H9 (cell line): ENCODE measurements at places on chromosomes 6 and 20.
A peak's percentile ranks its signal among the peaks of the same experiment; 100 is the strongest.

DNA sequence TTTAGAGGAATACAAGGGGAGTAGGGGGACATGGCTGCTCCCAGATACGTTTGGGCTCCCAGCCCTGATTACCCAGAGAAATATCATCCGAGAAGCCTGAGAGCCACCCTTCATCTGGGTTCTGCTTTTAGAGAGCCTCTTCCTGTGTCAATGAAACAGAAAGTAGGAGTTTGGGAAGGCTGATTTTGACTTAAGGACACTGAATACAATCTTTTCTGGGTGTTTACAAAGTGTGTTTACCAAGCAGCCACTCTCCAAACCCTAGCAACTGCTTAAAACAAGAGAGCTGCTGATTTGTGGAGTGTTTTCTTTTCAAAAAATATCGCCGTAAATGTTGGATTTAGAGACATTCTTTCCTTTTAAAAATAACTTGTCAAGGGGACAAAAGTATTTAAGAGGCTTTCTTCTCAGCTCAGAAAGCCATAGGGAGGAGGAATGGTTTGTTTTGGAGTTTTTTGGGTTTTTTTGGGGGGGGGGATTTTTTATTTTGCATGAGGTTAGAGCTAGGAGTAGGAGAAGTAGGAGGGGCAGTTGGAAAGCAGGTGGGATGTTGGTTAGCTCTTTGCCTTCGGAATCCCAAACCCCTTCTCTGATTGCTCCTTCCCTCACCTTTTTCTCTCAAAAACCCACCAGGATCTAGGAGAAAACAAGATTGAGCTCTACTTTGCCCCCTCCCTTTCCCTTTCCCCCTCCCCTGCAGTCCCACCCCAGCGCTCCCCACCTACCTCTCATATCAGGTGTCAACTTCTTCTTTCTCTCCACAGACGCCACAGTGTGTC, 12.4 kb downstream of the MAFB start:
- DNase-seq = no peak
- peaks cover 22% of the 10 kb centered on the region for H3K27me3 ChIP-seq
- H3K4me1 ChIP-seq = peaks cover 9% of the 10 kb centered on the region; the same call in 1 of the 2 replicates
- no peak overlapping the region for H3K4me3 ChIP-seq
- H3K27ac ChIP-seq = no peak overlapping the region

DNA sequence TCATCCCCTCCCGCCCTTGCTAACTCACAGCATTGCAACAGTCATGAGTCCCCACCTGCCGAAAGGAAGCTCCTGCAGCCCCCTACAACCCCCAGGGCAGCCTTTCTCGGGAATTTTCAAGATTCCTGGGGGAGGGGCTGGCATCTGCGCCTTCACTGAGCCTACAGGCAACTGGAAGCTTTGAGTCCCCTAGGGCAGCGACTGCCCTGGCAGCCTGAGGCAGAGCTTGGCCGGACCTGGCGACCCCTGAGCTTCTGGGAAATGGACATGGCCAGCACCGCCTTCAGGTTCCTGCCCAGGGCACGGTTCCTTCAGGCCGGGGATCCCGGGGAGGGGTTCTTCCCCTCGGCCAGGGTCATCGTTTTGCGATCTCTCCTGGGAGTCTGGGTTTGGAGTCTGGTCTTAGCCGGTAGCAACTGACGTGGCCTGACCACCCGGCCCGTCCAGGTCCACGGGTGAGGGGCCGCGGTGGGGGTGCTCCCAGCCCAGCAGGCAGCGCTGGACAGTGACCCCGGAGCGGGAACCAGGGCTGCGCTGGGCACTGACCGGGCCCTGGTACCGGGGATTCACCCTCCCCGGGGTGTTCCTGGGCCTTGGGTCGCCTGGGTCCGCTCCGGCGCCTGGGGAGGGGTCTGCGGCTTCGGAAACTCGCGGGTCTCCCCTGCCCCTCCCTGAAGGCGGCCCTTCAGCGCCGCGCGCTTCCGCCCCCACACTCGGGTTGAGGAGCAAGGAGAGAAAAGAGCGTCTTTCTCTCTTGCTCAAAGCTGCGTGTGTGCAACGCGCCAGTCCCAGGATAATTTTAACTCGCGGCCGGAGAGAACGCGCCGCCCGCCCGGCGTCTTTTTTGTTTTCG, 593 bp upstream of the COL9A3 start:
- H3K36me3 ChIP-seq = peaks cover 13% of the 10 kb centered on the region
- no peak overlapping the region for H3K27ac ChIP-seq
- H3K4me3 ChIP-seq = peak overlapping the region; percentile 80

GRCh38 chr6:14656649-14657048, 539.1 kb downstream of the CD83 start:
- H3K4me1 ChIP-seq = no peaks in the 10 kb centered on the region; the same call in 1 of the 2 replicates
- H3K27ac ChIP-seq = no peak overlapping the region
- no peaks in the 10 kb centered on the region for H3K27me3 ChIP-seq
- DNase-seq = no peak
- H3K4me3 ChIP-seq = no peak overlapping the region

DNA sequence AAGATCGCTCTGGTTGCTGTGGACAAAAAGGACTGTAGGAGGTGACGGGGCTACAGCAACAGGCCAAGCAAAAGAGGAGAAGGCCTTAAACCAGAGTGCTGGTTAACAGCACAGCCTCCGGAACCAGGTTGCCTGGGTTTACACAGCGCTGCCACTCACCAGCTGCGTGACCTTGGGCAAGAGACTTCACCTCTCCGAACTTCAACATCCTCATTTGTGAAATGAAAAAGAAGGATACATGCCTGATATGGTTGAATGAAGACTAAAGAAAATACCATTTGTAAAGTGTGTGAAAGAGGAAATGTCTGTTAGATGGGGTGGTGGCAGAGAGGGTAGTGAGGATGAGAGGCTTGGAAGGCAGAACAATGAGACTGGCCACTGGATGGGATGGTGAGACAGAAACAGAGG, 44.9 kb downstream of the PREX1 start:
- H3K4me3 ChIP-seq = no peak overlapping the region
- DNase-seq = no peak
- H3K36me3 ChIP-seq = peaks cover 7% of the 10 kb centered on the region; the same call in 2 of the 3 replicates
- no peaks in the 10 kb centered on the region for H3K4me1 ChIP-seq
- no peak overlapping the region for H3K27ac ChIP-seq

DNA sequence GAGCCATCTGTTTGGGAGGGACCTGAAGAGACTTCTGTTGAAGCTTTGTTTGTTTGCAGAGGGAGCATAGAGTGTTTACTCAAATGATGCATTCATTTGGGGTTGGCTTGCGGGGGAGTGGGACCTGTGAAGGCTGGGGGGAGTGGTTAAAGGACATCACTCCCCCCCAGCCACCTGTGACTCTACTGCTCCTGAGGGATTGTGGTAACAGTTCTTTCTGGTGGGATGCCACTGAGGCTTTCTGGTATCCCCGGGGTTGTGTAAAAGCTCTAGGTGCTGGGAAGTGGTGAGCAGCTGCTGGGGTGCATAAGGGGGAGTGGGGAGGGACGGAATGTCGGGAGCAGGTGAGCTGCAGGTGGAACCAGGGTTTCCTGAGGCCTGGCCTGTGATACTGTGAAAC, 239.2 kb upstream of the QKI start:
- H3K27ac ChIP-seq = no peak overlapping the region
- no peak for DNase-seq
- no peak overlapping the region for H3K4me3 ChIP-seq
- no peaks in the 10 kb centered on the region for H3K36me3 ChIP-seq
- H3K27me3 ChIP-seq = no peaks in the 10 kb centered on the region
- no peaks in the 10 kb centered on the region for H3K4me1 ChIP-seq

- H3K27ac ChIP-seq = no peak overlapping the region
- H3K27me3 ChIP-seq = no peaks in the 10 kb centered on the region
- no peaks in the 10 kb centered on the region for H3K36me3 ChIP-seq
- no peak overlapping the region for H3K4me3 ChIP-seq
- no peaks in the 10 kb centered on the region for H3K4me1 ChIP-seq
- no peak for DNase-seq
These were observed 42.7 kb downstream of the SEL1L2 start for GRCh38 chr20:13947719-13948118.

- no peaks in the 10 kb centered on the region for H3K4me1 ChIP-seq
- peaks cover 12% of the 10 kb centered on the region for H3K36me3 ChIP-seq
- no peak overlapping the region for H3K4me3 ChIP-seq
- H3K27me3 ChIP-seq = peaks cover 2% of the 10 kb centered on the region; the same call in 1 of the 2 replicates
- no peak for DNase-seq
- no peak overlapping the region for H3K27ac ChIP-seq
These were observed 622.3 kb downstream of the PTPRT start for GRCh38 chr20:42567409-42567808.

DNA sequence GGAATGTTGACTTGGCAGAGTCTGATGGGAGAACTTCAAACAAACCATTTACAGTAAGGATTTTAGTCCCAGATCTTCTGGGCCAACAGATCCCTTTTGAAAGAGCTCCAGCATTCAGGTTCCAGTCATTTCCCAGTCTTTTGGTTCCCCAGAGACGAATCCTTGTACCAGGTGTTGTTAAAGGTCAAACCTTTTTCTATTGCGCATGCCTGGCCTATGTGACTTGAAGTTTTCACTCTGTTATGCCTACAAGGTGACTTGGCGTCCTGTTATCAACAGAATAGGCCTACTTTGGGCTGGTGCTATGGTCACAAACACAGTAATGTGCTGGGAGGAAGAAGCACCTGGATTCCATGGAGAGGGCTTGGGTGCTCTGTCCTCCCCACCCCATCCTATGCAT, 52.3 kb downstream of the PXDC1 start:
- no peaks in the 10 kb centered on the region for H3K4me1 ChIP-seq
- no peak overlapping the region for H3K4me3 ChIP-seq
- DNase-seq = no peak
- H3K36me3 ChIP-seq = peaks cover 20% of the 10 kb centered on the region
- H3K27me3 ChIP-seq = no peaks in the 10 kb centered on the region
- no peak overlapping the region for H3K27ac ChIP-seq

GRCh38 chr6:11251553-11252360, 19.3 kb upstream of the NEDD9 start:
- H3K4me1 ChIP-seq = 0 out of 2 replicates have a peak, but pooled peaks cover 2% of the 10 kb centered on the region
- no peak overlapping the region for H3K4me3 ChIP-seq
- H3K27ac ChIP-seq = no peak overlapping the region
- H3K36me3 ChIP-seq = peaks cover 4% of the 10 kb centered on the region; the same call in 1 of the 2 replicates

GRCh38 chr6:44563397-44563796, 175.9 kb downstream of the CDC5L start:
- DNase-seq = no peak
- no peaks in the 10 kb centered on the region for H3K36me3 ChIP-seq
- no peak overlapping the region for H3K27ac ChIP-seq
- peaks cover 5% of the 10 kb centered on the region; the same call in 1 of the 2 replicates for H3K4me1 ChIP-seq

- no peak overlapping the region for H3K27ac ChIP-seq
- no peaks in the 10 kb centered on the region for H3K36me3 ChIP-seq
- DNase-seq = no peak
- no peaks in the 10 kb centered on the region; the same call in 1 of the 2 replicates for H3K4me1 ChIP-seq
- no peak overlapping the region for H3K4me3 ChIP-seq
These were observed 980.3 kb upstream of the FLRT3 start for GRCh38 chr20:15317546-15318232.

DNA sequence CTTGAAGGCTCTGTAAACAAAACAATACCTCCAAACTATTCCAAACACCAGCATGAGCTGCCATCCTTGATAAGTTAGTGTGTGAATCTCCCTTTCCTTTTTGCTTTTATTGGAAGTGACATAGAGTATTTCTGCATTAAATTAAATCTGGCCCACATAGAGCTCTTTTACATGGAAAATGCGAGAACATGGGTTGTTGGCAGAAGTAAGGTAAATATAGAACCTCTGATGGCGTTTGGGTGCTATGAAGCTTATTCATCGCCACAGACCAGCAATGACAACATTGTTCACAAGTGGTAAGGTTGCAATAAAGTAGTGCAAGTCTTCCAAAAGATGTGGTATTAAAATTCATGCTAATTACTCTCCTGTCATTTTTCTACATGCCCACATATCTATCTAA, 445.8 kb upstream of the JAG1 start:
- H3K36me3 ChIP-seq = no peaks in the 10 kb centered on the region
- H3K4me3 ChIP-seq = no peak overlapping the region
- no peaks in the 10 kb centered on the region for H3K4me1 ChIP-seq
- H3K27me3 ChIP-seq = no peaks in the 10 kb centered on the region

DNA sequence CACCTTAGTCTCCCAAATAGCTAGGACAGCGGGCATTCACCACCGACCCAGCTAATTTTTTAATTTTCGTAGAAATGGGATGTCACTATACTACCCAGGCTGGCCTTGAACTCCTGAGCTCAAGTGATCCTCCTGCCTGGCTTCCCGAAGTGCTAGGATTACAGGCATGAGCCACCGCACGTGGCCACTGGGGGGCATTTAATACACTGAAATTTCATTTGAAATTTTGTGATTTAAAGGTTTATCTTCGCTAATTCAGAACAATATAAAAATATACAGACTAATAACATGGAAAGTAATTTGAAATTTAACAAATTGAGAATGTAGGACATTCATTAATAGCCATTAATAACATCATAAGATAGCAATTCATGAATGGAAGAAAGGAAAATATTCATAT, 20.5 kb upstream of the TBC1D32 start:
- H3K27ac ChIP-seq = no peak overlapping the region
- H3K4me3 ChIP-seq = no peak overlapping the region
- DNase-seq = no peak
- H3K27me3 ChIP-seq = no peaks in the 10 kb centered on the region

- H3K27ac ChIP-seq = no peak overlapping the region
- H3K27me3 ChIP-seq = no peaks in the 10 kb centered on the region
- H3K4me1 ChIP-seq = no peaks in the 10 kb centered on the region
These were observed 99.9 kb downstream of the CDH26 start for GRCh38 chr20:60057866-60058807.

GRCh38 chr6:123380257-123380656, 256.5 kb downstream of the TRDN start:
- no peak overlapping the region for H3K27ac ChIP-seq
- H3K4me3 ChIP-seq = no peak overlapping the region
- no peaks in the 10 kb centered on the region for H3K27me3 ChIP-seq

- no peak overlapping the region for H3K27ac ChIP-seq
- DNase-seq = no peak
- no peaks in the 10 kb centered on the region for H3K4me1 ChIP-seq
- no peaks in the 10 kb centered on the region for H3K27me3 ChIP-seq
These were observed 287.0 kb downstream of the CLIC5 start for GRCh38 chr6:45728674-45729073.

DNA sequence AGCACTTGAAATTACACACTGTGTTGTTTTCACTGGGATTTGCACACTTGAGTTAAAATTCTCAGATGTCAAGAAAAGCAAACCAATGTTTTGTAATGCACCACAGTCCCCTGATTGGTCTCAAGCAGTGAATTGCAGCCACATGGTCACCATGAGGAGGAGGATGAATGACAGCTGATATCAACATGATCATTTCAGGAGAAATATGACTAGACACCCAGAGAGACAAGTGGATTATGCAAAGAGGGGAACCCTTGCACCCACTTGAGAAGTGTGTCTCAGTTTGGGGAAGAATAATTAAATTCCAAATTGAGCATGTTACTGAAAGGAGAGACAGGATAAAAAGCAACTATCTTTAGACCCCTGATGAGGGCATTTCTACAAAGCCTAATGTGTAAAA, 69.3 kb downstream of the UST start:
- peaks cover 21% of the 10 kb centered on the region for H3K4me1 ChIP-seq
- H3K27me3 ChIP-seq = no peaks in the 10 kb centered on the region
- H3K36me3 ChIP-seq = peaks cover 21% of the 10 kb centered on the region
- DNase-seq = no peak
- H3K4me3 ChIP-seq = no peak overlapping the region
